Kasumi-1 (cell line): ENCODE measurements at places on chromosomes 1 and 21.

DNA sequence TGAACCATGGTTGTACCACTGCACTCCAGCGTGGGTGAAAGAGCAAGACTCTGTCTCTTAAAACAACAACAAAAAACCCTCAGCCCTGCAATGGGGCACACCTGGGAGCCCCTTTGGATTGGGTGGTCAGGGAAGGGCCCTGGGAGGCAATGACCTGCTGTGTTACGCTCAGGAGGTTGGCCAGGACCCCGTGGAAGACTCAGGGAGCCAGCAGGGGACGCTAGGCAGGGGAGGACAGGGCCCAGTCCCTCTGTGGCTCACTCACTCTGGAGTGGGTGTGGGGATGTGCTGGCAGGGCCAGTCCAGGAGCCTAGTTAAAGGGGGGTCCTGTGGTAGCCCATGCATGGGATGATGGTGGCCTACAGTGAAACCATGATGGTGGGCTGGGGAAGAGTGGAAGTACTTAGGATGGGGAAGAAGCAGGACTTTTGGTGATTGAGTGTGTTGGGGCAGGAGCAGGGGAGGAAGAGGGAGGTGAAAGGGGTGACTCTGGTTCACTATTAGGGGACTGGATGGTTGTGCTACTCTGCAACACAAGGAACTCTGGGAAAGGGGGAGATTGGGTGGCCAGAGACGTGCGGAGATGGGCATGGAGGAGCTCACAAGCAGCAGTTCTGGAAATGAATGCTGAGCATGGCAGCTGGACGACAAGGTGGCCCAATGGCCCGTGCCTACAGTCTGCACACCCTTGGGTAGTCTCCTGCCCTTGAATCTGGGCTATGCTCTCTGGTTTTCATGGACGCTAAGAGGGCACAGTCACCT, 56.3 kb upstream of the FAM20B start:
- no peak for DNase-seq

GRCh38 chr1:40017951-40018575, 22.5 kb upstream of the CAP1 start:
- peak; percentile 55 for DNase-seq

- DNase-seq, result no peak
These were observed 7.4 kb downstream of the SEMA4A start for GRCh38 chr1:156160743-156161171.

DNA sequence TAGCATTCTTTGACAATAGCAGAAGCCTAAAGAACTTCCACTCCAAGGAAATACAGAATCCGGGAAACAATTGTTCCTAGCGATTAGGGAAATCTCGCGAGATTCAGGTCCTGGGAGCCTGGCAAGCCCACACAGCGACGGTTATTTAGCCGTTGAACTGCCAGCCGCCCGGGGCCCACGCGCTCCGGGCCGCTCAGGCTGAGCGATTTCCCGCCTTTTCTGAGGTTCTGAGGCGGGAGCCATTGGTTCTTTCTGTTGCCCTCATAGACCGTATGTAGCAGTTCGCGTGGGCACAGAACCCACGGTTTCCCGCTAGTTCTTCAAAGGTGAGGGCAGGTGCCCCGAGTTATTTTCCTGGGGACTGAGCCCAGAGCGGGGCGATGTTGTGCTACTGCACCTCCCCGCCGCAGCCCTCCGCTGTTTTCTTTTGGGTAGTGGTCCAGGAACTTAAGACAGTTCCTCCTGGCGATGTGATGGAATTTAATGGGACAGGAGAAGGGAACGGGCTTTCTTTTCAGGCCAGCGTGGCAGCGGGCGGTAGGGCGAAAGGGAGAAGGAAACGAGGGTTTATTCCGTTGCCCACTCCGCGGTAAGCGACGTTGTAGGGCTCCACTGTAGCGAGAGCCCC, at the start of gene SYCP1:
TSS of gene SYCP1 (plus strand) at position 171 of the 628 bp plus-strand sequence. CDS start 602 bp downstream, outside the sequence.
- DNase-seq, result no peak

DNA sequence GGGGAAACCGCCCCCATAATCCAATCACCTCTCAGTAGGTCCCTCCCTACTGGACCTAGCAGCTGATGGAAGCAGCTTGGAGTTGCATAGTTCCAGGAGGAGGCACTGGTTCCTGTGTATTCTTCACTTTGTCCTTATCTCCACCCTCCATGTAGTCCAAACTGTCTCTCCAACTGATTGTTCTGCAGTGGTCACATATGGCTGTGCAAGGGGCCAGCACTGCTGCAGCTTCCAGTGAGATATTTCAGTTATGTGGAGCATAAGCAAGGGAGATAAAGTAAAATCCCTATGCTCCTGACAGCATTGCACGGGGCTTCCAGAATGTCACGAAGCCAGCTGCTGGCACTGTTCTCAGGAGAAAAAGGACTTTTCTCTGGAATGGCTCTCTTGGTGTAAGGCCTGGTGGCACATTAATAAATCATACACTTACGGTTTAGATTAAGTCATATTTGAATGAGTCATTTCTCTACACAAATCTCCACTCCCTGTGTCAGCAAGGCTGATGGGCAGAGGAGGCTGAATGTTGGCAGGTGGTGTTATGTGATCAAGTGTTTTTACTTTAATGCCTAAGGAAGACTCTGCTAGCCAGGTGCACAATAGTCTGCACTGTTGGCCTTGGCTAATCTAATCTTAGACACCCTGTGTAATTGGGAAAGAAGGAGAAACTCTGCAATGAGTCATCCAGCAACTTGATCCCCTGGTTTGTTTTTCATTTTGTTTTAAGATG, 93.4 kb downstream of the KCNK1 start:
- DNase-seq, result no peak

DNA sequence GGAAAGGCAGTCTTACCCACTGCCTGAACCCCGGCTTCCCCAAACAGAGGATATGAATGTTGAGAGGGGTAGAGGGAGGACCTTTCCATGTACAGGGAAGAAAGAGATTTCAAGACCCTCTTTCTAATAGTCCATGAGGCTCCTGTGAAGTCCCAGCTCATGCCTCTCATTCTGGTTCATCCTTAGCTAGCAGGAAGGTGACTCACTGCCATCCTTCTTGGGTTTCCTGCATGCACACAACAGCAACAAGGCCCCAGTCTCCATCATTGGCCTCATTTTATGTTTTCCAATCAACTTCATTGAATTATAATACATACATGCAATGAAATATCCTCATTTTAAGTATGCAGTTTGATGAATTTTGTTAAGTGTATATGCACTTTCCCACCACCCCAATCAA, 46.2 kb downstream of the SYT2 start:
- DNase-seq, result peak; percentile 7

- no peak for DNase-seq
These were observed 3.4 kb downstream of the KCNA3 start for GRCh38 chr1:110671361-110671760.

DNA sequence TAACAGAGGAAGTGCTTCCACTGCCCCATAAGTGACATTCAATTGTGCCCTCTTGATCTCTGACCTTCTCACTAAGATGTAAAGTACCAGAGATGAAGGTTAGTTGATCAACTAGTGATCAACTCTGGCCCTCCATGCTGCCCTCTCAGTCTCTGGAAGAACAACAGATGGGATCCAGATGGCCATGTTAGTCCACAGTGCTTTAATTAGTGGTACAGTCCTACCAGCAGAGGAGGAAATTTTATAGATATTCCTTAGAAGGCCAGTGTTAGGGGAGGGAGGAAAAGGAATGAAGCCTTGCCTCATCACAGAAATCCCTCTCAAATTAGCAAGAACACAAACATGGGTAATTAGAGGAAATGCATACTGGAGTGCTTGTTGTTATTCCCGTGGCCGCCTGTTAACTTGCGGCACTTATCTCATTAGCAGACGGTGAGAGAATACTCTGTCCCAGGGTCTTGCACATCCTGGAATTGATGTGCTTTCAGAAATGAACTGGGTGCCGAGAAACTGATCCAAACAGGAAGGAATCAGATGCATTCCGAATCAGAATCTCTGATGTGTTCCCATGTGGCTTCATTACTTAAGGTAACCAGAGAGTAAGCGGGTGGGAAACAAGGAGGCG, 91.1 kb upstream of the RGS4 start:
- no peak for DNase-seq

- no peak for DNase-seq
These were observed 19.6 kb downstream of the SYF2 start for GRCh38 chr1:25212725-25213124.

GRCh38 chr1:246647513-246647912, 76.7 kb upstream of the SCCPDH start:
- no peak for DNase-seq

GRCh38 chr1:81428998-81429397, 371.7 kb upstream of the ADGRL2 start:
- no peak for DNase-seq

- no peak for DNase-seq
These were observed 2.2 kb upstream of the CBR3 start for GRCh38 chr21:36132696-36133095.

- no peak for DNase-seq
These were observed 519.3 kb upstream of the CXADR start for GRCh38 chr21:16993416-16994038.

GRCh38 chr1:112701227-112702066, 5.5 kb downstream of the RHOC start:
- no peak for DNase-seq

DNA sequence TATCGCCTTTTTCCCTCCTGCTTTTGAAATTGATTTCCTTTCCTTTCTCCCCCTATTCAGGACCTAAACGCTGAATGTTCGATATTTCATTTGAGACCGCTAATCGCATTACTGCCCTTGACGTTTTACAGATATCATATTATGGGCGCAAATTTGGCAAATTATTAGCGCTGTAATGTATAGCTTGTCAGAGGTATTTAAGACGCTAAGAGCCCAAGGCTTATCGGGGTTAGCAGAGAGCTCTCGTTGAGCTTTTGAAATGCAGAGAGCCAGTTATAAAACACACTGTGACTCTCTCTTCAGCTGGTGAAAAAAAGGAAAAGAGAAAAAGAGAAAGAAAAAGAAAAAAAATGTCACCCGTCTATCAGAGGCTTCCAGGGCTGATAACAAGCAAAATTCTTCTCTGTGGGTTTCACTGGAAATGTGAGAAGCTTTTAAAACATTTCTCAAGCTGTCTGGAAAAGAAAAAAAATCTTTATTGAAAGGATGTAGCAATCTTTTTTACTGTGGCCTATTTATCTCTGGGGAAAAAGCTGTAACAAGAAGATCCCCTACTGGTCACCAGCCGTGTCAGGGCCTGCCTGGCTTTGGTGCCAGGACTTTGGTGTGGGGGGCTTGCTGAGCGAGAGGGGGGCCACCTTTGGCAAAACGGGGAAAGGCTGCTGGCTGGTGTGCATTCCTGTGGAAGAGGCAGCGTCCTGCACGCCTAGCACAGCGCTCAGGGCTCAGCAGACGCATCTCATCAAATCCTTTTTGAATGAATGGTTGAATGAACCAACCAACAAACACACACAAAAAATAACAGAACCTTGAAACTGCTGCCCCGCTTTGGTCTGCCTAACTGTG, 119.8 kb downstream of the RNF220 start:
- DNase-seq, result no peak

- peak; percentile 99 for DNase-seq
These were observed 342.2 kb downstream of the CAMTA1 start for GRCh38 chr1:7127322-7128075.

GRCh38 chr1:178704833-178705232, 20.2 kb upstream of the RALGPS2 start:
- no peak for DNase-seq

GRCh38 chr1:154419620-154420571, 14.8 kb downstream of the IL6R start:
- peak; percentile 15 for DNase-seq

DNA sequence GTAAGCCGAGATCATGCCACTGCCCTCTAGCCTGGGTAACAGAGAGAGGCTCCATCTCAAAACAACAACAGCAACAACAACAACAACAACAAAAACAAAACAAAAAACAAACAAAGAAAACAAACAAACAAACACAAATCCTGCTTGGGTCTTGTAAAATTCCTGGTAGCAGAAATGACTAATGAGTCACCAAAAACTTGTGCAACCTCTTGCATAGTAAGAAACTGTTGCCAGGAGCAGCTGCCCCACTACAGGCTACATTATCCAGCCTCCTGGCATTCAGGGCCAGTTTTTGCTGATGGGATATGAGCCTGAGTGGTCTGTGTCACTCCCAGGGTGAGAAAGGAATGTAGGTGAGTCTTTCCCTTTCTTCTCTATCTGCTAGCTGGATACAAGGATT, 245.4 kb downstream of the TNR start:
- no peak for DNase-seq

DNA sequence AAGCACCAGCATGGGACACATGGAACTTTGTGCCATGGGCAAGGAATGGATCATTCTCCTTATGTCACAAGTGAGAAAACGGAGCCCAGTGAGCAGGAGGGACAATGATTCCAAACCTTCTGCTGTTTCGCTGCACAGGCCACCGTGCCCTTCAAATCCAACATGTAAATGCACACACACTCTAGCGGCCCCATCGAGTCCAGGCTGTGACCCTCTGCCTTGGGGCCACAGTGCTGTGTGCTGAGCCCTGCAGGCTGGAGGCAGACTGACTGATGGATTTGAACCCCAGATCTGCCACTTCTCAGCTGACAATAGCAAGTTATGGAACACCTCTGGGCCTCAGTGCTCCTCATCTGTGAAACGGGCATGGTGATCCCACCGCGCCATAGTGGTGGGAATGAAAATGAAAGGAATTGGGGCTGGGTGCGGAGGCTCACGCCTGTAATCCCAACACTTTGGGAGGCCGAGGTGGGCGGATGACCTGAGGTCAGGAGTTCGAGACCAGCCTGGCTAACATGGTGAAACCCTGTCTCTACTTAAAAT, 63.6 kb downstream of the ALPL start:
- no peak for DNase-seq

- no peak for DNase-seq
These were observed 224.0 kb downstream of the KAZN start for GRCh38 chr1:14822493-14822892.

DNA sequence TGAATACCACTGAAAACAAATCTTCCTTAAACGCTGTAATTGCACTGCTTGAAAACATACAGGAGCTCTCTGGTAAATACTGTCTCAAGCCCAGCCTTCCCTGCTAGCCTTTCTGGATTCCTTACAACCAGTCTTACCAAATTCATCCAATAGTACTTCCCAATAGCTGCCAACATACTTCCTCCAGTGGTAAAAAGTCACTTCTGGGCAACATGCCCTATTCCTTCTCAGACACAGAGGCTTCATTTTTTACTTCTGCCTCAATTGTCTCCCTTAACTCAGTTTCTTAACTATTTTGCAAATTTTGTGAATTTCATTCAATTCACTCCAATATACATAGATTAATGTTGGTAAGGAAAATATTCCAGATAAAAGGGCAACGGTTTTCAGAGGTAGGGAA, 166.3 kb downstream of the TBX15 start:
- no peak for DNase-seq

GRCh38 chr21:41833497-41834115, 45.5 kb downstream of the PRDM15 start:
- no peak for DNase-seq

DNA sequence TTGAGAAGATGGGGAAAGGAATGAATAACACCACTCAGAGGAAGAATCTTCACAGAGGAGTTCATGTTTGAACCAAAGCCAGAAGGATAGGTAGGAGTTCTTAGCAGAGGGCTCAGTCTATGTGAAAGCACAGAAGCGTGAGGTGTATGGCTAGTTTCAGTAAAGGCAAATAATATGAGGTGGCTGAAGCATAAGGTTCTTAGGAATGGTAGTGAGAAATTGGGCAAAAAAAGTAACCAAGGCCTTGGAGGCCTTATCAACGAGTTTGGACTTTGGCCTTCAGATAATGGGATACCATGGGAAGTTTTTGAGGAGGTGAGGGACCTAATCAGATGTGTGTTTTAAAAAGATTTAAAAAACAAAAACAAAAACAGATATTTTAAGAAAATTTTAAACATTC, 47.1 kb downstream of the TCEANC2 start:
- no peak for DNase-seq
